AG08395 (cell line): ENCODE measurements at places on chromosomes 16 and 17.

DNA sequence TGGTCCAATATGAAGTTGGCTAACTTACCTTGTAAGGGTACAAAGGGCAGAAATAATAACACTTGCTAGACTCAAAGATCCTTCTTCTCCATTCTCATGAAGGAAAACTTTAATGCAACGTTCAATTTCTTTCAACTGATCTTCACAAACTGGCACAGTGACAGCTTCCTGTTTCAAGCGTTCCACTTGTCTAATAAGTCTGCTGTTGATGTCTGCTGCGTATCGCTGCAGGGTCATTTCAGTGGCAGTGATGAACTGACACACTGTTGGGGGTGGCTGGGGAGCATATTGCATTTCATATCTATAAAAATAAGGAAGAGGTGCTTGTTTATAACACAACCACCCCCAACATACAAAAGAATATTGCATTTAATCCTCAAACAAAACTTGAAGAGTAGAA lies 33.5 kb upstream of the ARL6IP1 start:
- no peak for DNase-seq

DNA sequence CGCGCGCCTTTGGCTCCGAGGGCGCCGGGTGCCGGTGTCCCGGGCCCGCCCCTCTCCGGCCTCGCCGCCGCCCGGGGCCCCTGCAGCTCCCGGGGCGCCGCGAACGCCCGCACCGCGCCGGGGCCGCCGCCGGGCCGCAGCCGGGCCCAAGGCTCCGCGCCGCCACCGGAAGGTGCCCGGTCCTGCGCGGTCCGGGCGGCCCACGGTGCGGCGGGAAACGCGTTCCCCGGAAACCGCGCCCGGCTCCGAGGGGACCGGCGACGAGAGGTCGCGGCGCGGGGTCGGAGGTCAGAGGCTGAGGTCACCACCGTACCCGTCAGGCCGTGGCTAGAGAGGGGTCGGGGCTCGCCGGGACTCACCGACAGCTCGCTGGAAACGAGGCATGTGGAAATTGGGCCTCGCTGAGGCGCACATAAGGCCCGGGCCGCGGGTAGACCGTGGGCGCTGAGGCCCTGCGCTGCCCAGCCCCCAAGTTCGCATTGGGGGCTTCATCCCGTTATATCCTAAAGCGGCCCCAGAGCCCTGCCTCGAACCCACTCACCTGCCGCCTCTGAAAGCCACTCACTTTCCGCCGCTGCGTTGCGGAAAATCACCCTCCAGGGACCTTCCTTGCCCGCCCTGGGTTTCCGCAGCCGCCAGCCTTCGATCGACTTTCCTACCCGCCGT lies at the start of gene DUS1L:
TSS of gene DUS1L (minus strand) at position 167 of the 666 bp plus-strand sequence. CDS start 745 bp downstream, outside the sequence.
- DNase-seq, result peak; percentile 91

DNA sequence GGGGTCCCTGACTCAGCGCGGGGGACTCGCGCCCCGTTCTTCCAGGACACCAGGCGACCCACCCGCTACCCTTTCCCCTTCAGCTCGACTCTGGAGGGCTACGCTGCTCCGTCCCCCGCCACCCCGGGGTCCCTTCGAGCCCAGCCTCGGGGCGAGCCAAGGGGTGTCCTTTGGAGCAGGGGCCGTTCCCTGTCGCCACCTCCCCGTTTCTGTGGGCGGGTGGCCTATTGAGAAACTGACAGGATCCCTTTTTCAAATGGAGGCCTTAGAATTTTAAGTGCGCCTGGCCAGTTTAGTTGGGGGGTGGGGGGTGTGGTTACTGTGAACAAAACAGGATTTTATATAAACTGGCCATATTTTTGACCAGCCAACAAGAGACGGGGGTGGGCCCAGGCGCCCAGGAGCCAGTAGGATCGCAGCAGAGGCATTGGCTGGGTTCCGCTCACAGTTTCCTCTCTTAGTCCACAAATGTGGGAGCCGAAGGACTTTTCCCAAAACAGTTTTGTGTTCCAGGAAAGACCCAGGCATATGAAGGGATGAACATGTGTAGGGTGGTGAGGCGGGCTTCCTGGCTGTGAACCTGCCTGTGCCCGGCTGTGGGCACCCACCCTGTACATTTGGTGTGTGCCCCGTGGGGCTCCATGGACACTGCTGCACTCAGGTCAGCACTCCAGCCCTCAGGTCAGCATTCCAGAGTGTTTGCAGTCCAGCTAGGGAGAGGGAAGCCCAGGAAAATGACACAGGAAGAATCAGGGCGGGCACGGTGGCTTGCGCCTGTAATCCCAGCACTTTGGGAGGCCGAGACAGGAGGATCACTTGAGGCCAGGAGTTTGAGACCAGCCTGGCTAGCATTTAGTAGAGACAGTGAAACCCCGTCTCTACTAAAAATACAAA lies 722 bp upstream of the TIMP2 start:
- DNase-seq, result peak; percentile 91

DNA sequence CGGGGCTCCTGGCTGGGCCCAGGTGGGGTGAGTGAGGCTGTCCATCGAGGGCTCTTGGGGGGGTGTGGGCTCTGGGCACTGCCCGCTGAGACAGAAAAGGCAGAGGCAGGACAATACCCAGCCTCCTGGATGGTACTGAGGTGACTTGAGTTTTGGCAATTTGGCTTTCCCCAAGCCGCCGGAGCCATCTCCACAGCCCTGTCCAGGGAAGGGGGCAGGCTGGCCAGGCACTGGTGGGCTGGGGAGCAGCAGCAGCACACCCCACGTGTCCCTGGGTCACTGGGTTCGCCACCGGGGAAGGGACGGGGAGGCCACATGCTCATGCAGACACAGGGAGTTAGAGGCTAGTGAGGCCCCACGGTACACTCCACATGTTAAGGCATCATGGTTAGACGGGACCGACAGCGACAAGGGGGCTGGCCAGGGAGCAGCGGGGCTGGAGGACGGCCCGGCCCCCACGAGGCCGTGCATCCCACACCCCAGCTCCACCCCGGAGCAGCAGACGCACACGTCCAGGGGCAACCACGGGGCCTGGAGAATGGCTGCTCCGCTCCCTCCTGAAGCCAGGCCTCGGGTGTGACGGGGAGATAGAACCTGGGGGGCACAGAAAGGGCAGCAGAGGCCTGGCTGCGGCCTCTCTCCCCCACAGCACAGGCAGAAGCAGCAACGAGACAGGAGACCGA lies 3.0 kb downstream of the ARHGDIA start:
- DNase-seq, result no peak

DNA sequence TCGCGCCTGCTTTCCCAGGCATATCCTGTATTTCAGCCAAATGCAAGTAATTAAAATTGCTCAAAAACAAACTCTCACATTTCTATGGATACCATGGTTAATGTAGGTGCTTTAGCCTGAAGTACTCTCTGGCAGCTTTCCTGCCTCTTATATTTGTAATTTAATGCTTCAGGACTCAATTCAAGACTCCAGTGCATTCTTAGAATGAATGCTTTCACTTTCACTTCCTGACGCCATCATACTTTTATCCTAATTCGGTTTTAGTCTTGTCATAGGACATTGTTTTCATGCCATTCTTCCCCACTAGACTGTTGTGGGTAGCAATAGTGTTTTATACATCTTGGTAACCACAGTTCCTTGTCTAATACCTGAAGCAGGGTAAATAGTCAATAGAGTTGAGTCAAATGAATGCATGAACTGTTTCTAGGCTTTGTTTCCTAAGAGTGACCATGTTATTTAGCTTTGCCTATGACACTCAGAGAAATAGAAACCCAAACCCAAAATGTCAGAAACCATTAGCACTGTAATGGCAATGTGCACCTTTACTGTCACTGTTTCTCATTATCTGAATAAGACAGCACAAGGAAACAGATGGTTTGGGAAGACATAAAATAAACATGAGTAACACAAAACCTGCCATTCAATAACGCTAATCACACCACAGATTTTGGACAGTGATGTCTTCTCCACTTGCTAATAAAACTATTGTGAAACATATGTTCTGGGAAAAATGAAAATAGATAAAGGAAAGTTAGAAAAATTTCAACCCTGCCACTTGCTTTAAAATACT lies 705.5 kb downstream of the CDH11 start:
- peak; percentile 38 for DNase-seq

DNA sequence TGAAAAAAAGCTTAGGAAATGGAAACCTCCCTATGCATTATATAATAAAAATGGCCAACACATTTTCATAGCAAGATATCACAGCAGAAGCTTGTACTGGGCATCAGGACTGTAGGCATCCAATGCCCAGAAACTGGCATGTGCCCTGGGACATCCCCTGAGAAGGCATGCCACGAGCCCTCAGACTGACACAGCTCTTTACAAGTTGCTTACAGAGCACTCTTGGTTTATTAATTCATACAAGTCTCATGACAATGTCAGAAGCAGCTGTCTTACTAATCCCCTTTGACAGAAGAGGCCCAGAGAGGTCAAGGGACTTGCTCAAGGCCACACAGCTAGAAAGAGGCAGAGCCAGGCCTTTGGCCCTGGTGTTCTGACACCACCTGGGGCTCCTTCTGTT lies 5.6 kb upstream of the CCL2 start:
- DNase-seq, result no peak

DNA sequence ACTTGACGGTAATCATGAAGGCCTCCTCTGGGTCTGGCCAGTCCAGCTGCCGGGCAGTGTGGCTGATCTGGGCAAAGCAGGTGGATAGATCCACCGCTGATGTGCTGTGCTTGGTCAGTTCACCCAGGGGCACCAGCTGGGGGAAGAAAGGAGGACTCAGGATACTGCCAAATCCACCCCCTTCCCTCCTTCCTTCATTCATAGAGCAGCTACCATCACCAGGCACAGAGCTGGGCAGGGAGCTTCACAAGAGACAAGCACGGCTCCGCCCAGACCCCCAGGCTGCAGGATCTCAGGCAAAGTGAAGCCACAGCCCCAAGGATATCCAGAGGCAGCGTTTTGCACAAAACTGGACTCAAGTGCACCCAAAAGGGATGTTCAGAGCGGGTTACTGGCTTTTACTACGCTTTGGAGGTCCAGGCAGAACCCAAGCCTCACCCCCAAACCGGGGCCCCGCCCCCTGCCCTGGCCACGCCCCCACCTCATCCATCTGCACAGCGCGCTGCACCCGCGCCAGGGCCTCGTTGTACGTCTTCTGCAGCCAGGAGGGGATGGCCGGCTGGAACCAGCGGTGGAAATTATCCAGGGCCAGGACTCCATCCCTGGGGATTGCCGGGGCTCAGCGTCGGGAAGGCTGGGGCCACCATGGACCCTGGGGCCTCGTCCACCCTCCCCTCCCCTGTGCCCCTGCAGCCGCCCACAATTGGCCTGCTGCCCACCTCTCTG lies 9.1 kb downstream of the UNC13D start:
- peak; percentile 37 for DNase-seq

- no peak for DNase-seq
These were observed 19.6 kb downstream of the ATF7IP2 start for GRCh38 chr16:10405386-10405939.

DNA sequence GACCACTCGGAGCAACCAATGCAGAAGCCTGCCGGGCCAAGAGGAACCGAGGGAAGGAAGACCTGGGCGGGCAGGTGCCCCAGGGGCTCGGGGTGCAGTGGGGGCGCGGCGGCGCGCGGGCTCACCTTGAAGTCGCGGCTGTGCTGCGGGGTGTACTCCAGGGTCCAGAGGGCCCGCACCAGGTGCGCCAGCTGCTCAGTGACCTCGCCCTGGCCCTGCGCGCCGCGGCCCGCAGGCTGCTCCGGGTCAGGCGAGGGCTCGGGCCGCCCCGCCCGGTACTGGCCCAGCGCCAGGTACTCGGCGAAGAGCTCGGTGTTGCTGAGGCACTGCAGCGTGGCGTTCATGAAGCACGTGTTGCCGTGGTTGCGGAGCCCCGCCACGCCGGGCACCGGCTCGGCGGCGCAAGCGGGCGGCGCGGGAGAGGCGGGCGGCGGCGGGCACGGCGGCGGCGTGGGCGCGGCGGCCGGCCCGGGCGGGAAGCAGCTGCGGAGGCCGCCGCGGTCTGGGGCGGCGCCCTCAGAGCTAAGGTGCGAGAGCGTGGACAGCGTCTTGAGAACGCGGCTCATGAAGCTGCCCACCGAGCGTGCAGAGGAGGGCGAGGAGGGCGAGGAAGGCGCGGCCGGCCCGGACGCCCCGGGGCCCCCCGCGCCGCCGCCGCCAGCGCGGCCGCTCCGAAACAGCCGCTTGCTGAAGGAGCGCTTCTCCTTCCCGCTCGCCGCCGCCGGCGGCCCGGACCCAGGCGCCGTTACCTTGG lies 562 bp downstream of the USP31 start:
- DNase-seq, result peak; percentile 49

DNA sequence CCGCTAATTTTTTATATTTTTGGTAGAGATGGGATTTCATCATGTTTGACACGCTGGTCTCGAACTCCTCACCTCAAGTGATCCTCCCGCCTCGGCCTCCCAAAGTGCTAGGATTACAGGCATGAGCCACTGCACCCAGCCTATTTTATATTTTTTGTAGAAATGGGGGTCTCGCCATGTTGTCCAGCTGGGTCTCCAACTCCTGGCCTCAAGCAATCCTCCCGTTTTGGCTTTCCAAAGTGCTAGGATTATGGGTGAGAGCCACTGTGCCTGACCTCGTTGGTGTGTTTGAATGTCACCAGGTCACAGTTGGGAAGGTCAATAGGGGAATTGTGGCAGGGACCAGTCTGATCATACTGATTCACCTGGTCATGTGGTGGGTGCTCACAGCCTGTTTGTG lies 56.7 kb upstream of the NKD1 start:
- no peak for DNase-seq

DNA sequence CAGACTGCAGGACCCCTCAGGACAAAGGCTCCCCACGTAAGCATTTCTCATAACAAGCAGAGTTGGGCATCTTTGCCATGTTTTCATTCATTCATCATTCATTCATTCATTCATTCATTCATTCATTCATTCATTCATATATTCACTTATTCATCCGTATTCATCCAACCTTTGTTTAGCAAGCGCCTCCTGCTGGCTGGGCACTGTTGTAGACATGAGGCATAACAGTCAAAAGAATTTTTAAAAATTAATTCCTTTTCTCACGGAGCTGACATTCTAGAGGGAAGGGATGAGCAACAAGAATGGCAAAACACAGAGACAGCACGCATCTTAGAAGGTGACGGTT lies 351.7 kb upstream of the TNRC6C start:
- DNase-seq, result no peak

- DNase-seq, result no peak
These were observed 14.5 kb upstream of the OR1E2 start for GRCh38 chr17:3448059-3448665.

- DNase-seq, result no peak
These were observed 41.3 kb downstream of the LMF1 start for GRCh38 chr16:929227-930073.

DNA sequence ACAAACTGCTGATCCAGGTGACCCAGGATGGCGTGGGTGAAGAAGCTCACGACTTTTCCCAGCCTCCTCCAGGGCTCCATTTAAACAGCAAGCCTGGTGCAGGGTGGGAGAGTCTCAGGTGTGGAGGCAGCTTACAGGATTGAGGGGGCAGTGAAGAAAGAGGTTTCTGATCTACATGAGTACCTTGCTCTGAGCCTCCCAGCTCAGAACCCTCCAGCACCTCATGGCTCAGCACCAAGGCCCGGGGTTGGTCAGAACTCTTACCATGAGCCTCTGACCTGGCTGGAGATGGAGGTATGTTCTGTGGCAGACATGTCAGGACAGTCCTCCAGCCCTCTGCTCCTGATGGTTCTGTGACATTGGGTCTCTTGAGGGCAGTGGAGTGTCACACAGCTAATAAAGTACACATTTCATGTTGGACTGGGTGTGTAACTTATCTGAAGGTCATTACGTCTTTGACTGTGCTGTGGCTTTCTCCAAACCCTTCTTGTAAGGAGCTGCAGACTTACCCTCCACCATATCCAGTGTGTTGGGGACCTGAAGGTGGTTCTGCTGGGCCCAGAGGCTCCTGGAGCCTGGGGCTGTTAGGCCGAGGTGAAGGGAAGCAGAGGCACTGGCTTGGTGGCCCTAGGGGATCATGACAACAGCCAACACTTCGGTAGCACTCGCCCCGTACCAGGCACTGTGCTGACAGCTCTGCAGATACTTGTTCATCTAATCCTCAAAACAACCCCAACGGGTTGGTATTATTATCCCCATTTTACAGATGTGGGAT lies 3.8 kb upstream of the DCAF7 start:
- no peak for DNase-seq

GRCh38 chr17:8300627-8301242 lies 5.5 kb upstream of the SLC25A35 start:
- peak; percentile 82 for DNase-seq
